ENCODE measurements at places on chromosomes 4 and X.

GRCh38 chr4:78432896-78433295 is 118.7 kb upstream of the ANXA3 start:
- no peak for DNase-seq

DNA sequence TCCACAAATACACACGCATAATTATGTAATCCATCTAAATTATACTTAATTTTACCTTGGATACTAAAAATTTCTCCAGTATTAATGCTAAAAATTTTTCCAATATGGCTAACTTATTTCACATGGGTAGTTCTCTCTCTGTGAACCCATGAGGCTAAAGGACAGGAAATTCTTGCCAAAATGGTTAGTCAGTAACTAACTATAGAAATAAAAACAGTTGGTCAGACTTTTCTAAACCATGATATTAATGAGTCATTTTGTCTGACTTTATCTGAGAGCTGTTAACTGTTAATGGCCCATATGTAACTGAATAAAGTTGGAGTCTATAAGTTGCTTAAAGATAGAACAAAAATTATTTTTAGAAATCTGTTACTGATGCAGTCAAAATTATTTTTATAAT is 549.4 kb downstream of the TLL1 start:
- no peak for DNase-seq

- no peak for DNase-seq
Measured at GRCh38 chr4:76363556-76364290, 57.2 kb downstream of the STBD1 start.

DNA sequence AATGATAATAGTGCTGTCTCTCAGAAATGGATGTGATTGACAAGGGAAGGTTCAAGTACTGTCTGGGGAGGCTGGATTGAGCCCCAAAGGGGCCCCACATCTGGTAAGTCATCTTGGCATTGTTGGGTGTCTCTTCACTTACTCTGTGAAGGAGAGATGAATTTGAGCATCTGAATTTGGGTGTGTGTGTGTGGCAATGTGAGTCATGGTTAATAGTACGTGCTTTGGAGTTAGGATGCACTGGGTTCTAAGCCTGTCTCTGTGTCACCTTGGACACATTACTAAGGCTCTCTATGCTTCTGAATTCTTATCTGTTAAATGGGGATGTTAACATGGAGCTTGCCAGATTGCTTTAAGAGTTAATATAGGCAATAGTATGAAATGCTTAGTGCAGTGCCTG is 80.4 kb downstream of the FRAS1 start:
- DNase-seq = no peak

GRCh38 chr4:94689155-94689860 is 68.4 kb upstream of the BMPR1B start:
- DNase-seq = no peak

- DNase-seq = no peak
Measured at GRCh38 chr4:45621971-45622370, 501.9 kb downstream of the GABRG1 start.

- no peak for DNase-seq
Measured at GRCh38 chr4:104682311-104682710, 187.6 kb upstream of the CXXC4 start.

GRCh38 chr4:66558651-66559050 is 888.4 kb upstream of the EPHA5 start:
- DNase-seq = no peak

- DNase-seq = no peak
Measured at GRCh38 chrX:118901991-118902390, 72.4 kb upstream of the LONRF3 start.

- DNase-seq = no peak
Measured at GRCh38 chr4:19164334-19164733, 1087.4 kb upstream of the SLIT2 start.

DNA sequence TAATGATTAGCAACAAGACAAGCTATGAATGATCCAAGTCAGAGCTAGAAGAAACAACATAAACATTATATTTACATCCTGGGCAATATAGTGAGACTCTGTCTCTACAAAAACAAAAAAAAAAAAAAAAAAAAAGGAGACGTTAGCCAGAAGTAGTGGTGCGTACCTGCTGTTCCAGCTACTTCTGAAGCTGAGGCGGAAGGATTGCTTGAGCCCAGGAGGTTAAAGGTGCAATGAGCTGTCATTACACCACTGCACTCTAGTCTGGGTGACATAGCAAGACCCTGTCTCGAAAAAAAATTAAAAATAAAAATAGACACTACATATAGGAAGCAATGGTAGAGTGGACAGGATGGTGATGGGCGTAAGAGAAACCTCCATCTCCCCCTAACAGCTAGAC is 144.6 kb upstream of the VCX3A start:
- DNase-seq = no peak

DNA sequence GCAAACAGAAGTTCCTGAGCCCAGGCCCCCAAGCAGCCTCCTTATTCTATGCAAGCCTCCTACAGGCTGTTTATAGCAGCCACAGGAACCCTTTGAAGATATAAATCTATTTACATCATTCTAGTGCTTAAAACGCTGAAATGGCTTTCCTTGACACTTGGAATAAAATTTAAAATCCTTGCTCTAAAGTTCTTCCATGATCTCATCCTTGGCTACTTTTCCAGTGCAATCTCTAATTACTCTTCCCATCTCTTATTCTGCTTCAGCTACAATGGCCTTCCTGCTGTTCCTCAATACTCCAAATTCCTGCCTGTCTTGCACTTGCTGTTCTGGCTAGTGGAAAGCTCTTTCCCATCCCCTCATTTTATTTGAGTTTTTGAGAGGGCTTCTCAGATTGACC is 634.2 kb upstream of the NR3C2 start:
- DNase-seq = no peak

- peak; percentile 8 for DNase-seq
Measured at GRCh38 chr4:51906167-51906958, 63.4 kb downstream of the DCUN1D4 start.

- DNase-seq = no peak
Measured at GRCh38 chrX:44224760-44225159, 118.7 kb downstream of the EFHC2 start.

- no peak for DNase-seq
Measured at GRCh38 chrX:150959557-150959956, 23.6 kb upstream of the HMGB3 start.

DNA sequence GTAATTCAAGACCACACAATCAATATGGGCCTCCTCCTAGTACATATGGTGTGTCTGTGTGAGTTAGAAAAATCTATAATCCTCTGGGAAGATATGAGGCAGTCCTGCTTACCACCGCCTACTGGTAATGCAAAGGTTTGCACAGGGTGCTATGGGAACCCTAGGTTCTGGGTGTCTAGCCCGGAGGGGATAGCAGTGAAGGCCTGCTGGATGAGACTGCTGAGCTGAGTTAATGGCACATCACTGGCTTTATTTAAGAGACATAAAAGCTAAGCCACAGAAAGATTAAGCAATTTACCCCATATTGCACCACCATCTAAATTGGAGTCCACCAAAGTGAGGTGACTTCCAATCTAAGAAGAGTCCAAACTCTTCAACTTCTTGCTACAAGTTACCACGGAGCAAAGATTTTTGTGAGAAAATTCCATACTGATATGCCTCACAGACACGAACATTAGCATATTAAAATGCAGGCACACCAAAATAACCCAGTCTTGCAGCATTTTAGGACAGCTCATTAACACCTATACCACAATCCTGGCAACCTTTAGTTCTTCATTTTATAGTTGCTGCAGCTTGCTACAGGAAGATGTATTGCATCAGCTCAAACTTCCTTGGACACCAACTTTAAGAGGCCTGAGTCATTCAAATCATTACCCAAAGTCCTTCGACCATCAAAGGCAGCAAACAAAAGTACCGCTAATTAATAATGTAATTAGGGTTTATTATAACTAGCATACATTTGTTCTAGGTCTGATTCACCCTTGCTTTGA is 13.7 kb downstream of the DGKK start:
- no peak for DNase-seq

DNA sequence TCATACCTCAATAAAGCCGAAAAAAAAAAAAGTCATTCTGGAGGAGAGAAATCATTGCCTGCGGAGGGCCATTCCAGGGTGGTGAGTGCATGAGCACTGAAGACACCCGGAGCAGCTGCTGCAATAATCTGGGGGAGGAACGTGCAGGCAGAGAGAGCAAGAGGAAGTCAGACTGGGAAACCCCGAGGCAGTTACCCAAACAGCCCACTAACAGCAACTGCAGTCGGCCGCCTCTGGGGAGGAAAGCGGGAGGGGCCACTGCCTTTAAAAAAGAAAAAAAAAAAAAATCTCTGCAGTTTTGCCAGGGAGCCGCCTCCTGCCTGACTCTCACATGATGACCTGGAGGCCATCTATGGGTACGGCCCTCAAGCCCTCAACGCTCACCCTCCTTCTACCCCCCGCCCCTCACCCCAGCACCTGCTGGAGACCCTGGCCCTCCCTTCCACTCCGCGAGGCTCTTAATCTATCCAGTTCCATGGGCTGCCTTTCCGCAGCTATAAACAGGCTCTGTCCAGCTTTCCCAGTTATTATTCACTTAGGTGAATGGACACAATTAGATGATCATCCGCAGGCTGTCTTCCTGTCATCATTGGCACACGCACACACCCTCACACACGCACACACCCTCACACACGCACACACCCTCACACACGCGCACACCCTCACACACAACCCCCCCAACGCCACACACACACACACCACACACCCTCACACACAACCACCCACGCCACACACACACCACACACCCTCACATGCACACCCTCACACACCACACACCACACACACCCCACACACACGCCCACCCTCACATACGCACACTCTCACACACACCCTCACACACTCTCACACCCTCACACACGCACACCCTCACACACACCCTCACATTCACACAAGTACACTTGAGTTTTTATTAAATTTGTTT is 3.4 kb upstream of the AVPR2 start:
- peak; percentile 53 for DNase-seq

- DNase-seq = no peak
Measured at GRCh38 chr4:151532001-151532708, 123.2 kb downstream of the FHIP1A start.

DNA sequence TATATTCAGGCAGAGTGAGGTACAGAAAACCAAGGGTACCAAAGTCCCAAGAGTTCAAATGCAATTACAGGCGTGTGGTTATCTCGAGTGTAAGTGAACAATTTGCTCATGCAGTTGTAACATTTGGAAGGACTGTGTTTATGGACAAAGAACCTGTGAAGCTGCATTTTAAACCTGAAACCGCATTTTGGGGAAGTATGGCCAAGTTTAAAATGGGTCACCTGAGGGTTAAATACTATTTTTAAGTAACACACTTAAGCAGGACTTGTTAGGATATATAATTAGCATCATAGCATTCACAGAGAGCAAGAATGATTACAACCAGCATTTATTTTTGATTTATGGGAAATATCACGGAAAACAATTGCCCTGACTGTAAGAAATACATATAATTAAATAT is 79.1 kb upstream of the LCORL start:
- no peak for DNase-seq

DNA sequence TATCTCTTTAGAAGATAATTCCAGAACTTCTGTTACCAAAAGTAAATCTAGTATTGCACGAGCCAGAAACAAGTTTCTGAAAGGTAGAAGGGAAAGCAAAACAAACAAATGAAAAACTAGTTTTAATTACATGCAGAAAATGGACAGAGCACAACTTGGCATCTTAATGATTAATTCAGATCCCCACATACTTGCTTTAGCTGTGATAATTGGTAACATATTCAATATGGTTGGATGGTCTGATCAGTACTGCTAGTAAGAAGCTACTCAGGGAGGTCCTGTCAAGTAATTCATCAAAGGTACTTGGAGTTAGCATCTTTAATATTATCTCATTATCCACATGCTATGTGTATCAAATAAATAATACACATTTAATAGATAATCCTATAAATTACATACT is 204.3 kb downstream of the TRAM1L1 start:
- no peak for DNase-seq

DNA sequence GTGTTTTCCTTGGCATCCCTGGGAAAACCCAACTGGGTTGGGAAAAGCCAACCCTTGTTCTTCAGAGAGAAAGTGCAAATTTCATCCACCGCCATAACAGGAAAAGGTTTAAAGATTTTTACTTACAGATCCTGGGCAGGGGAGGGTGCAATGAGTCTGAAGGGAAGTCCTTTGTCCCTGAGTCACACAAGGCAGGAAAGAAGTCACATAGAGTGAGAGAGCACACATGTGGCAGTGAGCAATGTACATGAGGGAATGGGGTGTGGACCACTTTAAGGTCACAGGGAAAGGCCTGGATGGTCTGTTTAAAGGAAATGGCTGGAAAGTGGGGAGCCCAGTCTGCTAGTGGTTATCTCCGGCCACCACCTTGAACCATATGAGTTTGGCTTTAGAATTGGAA is 248.9 kb downstream of the HS3ST1 start:
- no peak for DNase-seq

GRCh38 chrX:25531096-25531495 is 515.3 kb upstream of the ARX start:
- no peak for DNase-seq

GRCh38 chr4:105155426-105155825 is 8.8 kb downstream of the TET2 start:
- DNase-seq = no peak

- no peak for DNase-seq
Measured at GRCh38 chr4:150250998-150251651, 172.9 kb downstream of the DCLK2 start.

DNA sequence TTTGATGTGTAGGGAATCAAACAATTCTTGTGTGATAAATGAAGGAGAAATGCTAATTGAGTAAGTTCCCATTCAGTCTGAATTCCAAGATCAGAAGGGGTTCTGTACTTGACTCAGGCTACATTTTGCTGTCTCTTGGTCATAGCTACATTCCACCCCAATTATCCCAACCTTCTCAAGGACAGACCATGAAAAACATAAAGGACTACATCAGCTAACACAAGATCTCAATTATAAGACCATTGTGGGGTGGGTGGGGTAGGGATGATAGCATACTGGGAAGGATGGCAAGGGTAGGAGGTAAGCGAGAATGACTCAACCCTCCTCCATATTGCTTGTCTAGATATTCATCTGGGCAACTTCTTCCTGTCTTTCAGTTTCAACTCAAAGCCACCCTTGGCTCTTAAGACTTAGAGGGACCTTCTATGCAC is 87.4 kb upstream of the ETNPPL start:
- DNase-seq = no peak

DNA sequence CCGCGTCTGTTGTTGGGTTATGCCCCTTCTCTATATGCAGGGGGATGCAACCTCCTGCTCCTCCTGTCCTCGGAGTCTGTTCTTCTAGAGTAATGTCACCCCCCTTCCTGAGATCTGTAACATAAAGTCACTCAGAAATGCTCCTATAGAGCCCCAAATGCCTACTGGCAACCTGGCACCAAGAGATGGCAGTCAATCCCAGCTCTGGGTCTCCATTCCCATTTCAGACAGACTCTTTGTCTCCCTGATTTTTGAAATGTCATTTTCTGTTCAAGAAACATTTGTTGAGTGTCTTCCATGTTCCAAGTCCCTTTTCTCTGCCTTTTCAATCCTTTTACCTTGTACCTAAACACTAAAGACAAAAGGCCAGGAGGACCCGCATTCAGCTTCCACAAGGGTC is 9.6 kb upstream of the PRDM8 start:
- DNase-seq = no peak

- DNase-seq = no peak
Measured at GRCh38 chrX:45347877-45348276, 147.2 kb upstream of the DIPK2B start.

Measured in Calu3 (cell line).